ENCODE measurements at places on chromosomes 4 and X. TPM values are rescaled to one million over a fixed set of nuclear protein-coding genes. Genes with fewer than 3 reads are reported as not detected.

DNA sequence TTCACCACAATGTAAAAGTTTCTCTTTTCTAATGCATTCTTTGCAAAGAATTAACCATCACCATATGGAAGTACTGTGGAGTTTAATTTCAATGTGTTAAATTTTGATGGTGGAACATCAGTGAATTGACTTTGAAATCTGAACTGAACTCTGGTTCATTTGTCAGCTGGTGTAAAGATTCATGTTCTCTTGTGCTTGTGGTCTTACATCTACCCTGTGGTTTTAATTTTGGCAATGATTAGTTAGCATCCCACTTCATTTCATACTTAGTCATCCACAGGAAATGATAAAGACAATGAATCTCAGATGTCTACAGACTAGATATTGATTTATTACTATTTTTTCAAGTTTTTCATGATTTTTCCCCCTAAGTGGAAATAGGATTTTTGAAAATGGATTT lies 77.8 kb downstream of the GRID2 start:
- DNase-seq = no peak

DNA sequence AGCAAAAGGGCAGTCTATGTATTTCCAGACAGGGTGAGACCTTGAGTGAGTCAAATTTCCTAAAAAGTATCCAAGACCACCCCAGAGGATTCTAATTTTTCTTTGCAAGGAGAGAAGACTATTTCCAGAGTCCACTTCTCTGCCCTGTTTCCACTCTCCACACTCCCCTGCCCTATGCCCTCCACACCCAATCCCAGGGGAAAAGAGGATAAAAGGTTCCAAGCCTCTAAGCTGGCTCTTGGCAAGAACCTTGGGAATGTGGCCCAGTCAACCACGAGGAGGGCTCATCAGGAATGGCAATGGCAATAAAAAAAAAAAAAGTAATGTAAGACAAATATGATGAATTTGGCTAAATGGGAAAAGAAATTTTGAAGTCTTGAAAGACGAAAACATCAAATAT lies 65.9 kb downstream of the SRPX start:
- no peak for DNase-seq

The C4orf36 gene
- 0.44 TPM for total RNA-seq

DNA sequence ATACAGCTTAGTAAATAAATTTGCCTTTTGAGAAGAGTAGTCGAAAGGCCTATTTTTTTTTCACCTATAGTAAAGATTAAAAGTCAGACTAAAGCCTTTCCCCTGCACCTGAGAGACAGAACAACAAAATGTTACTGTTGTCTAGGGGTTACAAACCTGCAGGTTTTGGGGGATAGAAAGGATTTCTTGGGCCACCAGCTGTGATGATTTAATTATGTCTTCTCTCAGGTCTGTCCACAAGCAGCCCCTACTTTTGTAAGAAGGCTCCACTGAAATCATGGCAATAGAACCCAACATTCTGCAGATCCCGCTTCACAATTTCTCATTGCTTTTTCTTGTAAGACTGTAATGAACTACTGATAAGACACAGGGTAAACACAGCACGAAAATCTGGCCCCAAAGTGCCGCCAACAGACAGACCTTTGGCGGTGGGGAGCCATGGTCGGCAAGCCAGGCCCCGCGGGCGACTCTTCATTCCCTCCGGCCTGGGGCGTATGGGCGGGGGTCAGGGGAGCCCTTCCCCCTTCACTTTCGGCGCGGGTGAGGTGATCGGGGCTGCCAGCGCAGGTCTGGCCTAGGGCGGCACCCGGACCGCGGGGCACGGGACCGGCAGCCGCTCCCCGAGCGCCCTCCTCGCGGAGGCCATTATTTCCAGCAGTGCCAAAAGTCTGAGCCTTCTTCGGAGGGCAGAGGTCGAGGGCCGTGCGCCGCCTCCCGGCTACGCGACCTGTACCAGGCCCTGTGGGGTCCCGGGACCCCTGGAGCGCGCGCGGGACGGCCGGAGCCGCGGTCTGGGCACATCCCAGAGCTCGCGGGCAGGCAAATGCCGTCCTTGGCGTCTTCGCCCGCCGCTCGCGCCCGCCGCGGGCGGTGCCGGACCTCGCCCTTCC lies 812 bp upstream of the KDM6A start:
- DNase-seq = no peak

DNA sequence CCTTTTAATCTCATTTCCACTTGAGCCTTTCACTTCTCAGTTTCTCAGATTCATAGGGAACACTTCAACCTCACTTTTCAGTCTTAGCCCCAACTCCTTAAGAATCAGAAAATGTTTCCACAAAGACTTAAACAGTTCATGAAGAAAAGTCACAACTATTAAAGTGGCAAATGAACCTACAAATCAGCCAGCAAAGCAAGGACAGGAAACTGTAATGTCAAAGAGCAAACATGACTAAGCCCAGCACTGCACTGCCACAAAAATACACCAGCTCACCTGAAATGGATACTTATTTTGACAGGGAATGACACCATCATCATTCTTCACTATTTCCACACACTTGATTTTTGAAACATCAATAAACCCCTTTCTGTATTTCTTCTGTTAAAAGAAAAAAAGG lies 41.8 kb upstream of the TXK start:
- no peak for DNase-seq

- no peak for DNase-seq
Observed at GRCh38 chrX:6738518-6739470, 203.9 kb upstream of the VCX3A start.

The CT47C1 gene
- total RNA-seq = not detected

The LRCH2 gene
- total RNA-seq = 5.7 TPM

DNA sequence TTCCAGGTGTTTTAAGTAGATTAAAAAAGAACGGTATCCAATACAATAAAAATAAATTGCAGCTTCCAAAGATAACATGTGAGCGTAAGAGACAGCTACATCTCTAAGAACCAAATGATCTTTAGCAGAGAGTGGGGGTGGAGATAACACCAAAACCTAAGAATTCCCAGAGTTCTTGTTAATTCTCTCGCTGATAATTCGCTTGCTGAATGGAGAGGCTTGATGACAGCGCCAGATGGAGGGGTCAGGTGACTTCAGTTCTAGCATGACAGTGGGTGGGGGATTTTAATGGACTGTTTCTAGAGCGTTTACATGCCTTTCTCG lies 2.3 kb downstream of the CLCN4 start:
- no peak for DNase-seq

GRCh38 chrX:30659421-30659820 lies 6.2 kb downstream of the GK start:
- DNase-seq = no peak

The BTC gene
- 0.35 TPM for total RNA-seq

- DNase-seq = peak; percentile 27
Observed at GRCh38 chrX:115330498-115331168, 41.1 kb downstream of the LUZP4 start.

- no peak for DNase-seq
Observed at GRCh38 chr4:17535242-17535641, 20.3 kb downstream of the CLRN2 start.

The HSFX1 gene
- 2.3 TPM for total RNA-seq

DNA sequence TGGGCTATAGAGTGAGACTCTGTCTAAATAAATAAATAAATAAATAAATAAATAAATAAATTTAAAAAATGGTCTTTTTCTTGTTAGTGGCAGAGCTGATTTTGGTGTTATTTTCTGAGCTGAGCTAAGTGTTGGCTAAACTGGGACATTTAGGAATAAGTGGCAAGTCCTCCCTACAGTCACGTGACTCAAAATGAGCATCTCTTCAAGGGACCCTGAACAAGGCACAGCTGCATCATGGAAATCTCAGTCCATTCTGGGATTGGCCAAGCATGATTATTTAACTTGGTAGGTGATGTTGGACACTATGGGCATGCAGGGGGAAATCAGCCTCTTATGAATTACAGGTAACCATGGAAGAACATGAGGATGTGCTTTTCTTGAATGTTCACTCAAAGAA lies 42.0 kb downstream of the HAND2 start:
- DNase-seq = no peak

GRCh38 chr4:182929296-182929695 lies 12.1 kb upstream of the DCTD start:
- no peak for DNase-seq

Data from left cardiac atrium (tissue), 4 donors.